Testis (tissue), 5 donors: ENCODE measurements at places on chromosomes 3 and 15. TPM values are rescaled to one million over a fixed set of nuclear protein-coding genes. Genes with fewer than 3 reads are reported as not detected.

GRCh38 chr15:99431661-99432091, 134.1 kb upstream of the MEF2A start:
- H3K4me1 ChIP-seq = peaks cover 13% of the 10 kb centered on the region
- no peak overlapping the region for H3K4me3 ChIP-seq
- no peaks in the 10 kb centered on the region for H3K27me3 ChIP-seq
- no peak overlapping the region for H3K27ac ChIP-seq
- no peaks in the 10 kb centered on the region for H3K36me3 ChIP-seq

GRCh38 chr15:69509131-69509530, 56.5 kb downstream of the RPLP1 start:
- no peak overlapping the region for H3K4me3 ChIP-seq
- no peak overlapping the region for H3K27ac ChIP-seq

- H3K4me3 ChIP-seq = peak overlapping the region; percentile 22
- peak overlapping the region; percentile 60 for H3K27ac ChIP-seq
- H3K4me1 ChIP-seq = peaks cover 3% of the 10 kb centered on the region
- no peak for DNase-seq
Observed at GRCh38 chr15:61205346-61205921, 23.7 kb downstream of the RORA start.

GRCh38 chr15:32636410-32636809, 5.1 kb upstream of the SCG5 start:
- DNase-seq = no peak
- H3K4me1 ChIP-seq = no peaks in the 10 kb centered on the region
- H3K36me3 ChIP-seq = no peaks in the 10 kb centered on the region
- H3K27ac ChIP-seq = no peak overlapping the region
- H3K4me3 ChIP-seq = no peak overlapping the region

DNA sequence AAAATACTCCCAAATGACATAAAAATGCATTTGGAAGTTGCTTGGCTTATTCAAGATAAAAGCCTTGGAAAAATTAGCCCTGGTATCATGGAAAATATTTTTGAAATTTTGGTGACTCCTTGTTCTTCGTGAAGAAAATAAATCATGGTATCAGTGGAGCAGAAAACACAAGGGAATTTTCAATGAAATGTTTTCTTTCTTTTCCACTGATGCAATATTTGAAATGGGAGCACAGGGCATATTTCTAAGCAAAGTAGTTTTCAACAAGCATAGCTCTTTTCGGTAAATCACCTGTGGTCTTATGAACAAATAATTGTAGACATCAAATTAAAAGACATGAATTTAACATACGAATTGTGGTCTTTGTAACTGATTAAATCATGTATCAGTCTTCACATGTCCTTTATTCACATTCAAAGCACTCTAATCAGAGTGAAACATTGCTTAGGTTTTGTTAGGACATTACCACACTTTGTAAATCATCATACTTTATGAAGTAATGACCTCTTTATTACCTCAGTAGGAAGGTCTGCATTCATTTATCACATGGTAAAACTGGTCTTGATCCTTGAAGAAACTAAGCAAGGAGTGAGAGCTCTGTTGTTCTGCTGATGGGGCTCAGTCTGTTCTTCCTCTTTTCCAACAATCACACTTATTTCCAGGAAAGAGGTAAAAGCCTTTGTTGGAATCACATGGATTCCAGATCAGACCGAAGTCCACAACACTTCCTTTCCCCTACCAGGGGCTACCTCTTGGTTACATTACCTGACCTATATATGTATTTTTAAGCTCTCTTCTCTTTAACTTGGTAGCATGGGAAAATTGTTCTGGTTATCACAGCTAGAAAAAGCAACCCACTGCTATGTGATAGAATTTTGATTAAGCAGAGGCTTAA, 413.5 kb upstream of the THBS1 start:
- no peak overlapping the region for H3K4me3 ChIP-seq
- DNase-seq = no peak
- H3K4me1 ChIP-seq = peaks cover 4% of the 10 kb centered on the region
- no peak overlapping the region for H3K27ac ChIP-seq

The RASGRF1 gene
- 3.1 TPM for total RNA-seq

The LOXL1 gene
- total RNA-seq = 14.9 TPM

DNA sequence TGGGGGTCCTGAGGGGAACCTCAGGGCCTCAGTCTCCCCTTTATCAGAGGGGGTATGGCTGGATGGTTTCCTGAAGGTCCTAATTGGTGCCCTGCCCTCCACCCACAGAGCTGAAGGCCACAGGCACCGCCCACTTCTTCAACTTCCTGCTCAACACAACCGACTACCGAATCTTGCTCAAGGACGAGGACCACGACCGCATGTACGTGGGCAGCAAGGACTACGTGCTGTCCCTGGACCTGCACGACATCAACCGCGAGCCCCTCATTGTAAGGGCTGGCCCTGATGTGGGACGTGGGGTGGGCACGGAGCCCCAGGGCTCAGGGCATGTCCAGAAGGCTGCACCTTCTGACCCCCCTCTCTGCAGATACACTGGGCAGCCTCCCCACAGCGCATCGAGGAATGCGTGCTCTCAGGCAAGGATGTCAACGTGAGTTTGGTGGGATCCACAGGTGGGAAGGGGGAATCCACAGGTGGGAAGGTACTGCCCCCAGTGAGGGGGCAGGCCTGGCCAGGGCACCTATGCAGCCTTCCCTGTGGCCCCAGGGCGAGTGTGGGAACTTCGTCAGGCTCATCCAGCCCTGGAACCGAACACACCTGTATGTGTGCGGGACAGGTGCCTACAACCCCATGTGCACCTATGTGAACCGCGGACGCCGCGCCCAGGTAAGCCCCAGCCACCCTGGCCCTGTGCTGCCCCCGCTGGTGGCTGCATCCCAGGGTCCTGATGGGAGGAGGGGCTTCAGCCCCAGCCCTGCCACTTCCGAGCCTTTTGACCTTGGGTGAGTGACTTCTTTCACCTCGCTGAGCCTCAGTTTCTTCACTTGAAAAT, 17.5 kb upstream of the GNAT1 start:
- H3K27me3 ChIP-seq = no peaks in the 10 kb centered on the region
- no peak overlapping the region for H3K27ac ChIP-seq
- DNase-seq = no peak
- no peaks in the 10 kb centered on the region for H3K36me3 ChIP-seq
- no peak overlapping the region for H3K4me3 ChIP-seq

The RAD51 gene
- total RNA-seq = 16.9 TPM

DNA sequence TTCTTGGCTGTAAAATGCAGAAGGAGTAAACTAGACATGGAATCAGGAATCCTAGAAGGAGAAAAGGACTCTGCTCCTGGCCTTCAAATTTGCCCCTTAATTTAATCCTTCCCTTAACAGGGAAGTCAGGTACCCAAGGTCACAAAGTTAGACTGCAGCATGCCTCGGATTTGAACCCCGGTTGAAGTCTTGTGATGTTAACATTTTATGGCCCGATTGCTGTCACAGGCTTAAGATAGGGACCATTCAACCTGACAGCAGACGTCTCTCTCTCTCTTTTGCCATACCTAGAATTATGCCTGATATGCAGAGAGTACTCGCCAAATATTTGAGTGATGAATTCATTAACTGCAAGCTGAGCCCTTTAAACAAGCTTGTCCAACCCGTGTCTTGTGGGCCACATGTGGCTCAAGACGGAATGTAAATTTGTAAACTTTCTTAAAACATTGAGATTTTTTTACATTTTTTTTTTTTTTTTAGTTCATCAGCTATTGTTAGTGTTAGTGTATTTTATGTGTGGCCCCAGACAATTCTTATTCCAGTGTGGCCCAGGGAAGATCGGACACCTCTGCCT, 217.2 kb downstream of the THSD4 start:
- H3K27ac ChIP-seq = no peak overlapping the region
- H3K4me3 ChIP-seq = no peak overlapping the region
- no peaks in the 10 kb centered on the region for H3K36me3 ChIP-seq
- no peaks in the 10 kb centered on the region for H3K27me3 ChIP-seq
- DNase-seq = no peak

GRCh38 chr3:2910997-2911396, 199.2 kb downstream of the IL5RA start:
- no peaks in the 10 kb centered on the region for H3K4me1 ChIP-seq
- no peaks in the 10 kb centered on the region for H3K36me3 ChIP-seq
- no peak overlapping the region for H3K4me3 ChIP-seq
- H3K27ac ChIP-seq = no peak overlapping the region
- DNase-seq = no peak

The C15orf62 gene
- 0.24 TPM for total RNA-seq

The RBMS3 gene
- 36.2 TPM for total RNA-seq

The SMCO1 gene
- total RNA-seq = 0.24 TPM

DNA sequence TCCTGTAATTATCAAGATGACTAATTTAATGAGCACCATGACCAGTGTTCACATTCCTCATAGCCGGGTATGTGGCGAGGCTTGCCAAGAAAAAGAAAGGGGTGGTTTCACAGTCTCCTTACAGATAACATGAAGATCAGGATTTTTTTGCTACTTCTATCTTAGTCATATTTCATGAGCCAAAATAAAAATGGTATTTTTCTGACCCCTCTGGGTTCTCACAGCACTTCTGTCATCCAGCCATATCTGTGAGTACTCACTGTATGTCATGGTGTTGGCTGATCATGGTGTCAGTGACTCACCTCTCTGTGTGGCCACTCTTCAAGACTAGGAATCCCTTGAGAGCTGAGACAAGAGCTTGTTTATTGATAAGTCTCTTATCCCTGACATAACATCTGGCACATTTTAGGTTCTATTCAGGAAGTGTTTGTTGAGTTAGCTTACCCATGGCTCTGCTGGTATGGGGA, 130.5 kb upstream of the LMCD1 start:
- H3K4me3 ChIP-seq = no peak overlapping the region
- H3K4me1 ChIP-seq = peaks cover 18% of the 10 kb centered on the region
- DNase-seq = no peak
- no peak overlapping the region for H3K27ac ChIP-seq

The ZNF80 gene
- 0.47 TPM for total RNA-seq

The AGTR1 gene
- total RNA-seq = 7.6 TPM

- no peaks in the 10 kb centered on the region for H3K27me3 ChIP-seq
- H3K4me1 ChIP-seq = peaks cover 24% of the 10 kb centered on the region
- no peaks in the 10 kb centered on the region for H3K36me3 ChIP-seq
- DNase-seq = no peak
- H3K27ac ChIP-seq = no peak overlapping the region
- H3K4me3 ChIP-seq = no peak overlapping the region
Observed at GRCh38 chr15:41511899-41512369, 1.7 kb downstream of the LTK start.

GRCh38 chr3:120324190-120324589, 25.0 kb downstream of the LRRC58 start:
- H3K36me3 ChIP-seq = no peaks in the 10 kb centered on the region
- no peak overlapping the region for H3K27ac ChIP-seq
- H3K4me3 ChIP-seq = no peak overlapping the region
- no peaks in the 10 kb centered on the region for H3K4me1 ChIP-seq

DNA sequence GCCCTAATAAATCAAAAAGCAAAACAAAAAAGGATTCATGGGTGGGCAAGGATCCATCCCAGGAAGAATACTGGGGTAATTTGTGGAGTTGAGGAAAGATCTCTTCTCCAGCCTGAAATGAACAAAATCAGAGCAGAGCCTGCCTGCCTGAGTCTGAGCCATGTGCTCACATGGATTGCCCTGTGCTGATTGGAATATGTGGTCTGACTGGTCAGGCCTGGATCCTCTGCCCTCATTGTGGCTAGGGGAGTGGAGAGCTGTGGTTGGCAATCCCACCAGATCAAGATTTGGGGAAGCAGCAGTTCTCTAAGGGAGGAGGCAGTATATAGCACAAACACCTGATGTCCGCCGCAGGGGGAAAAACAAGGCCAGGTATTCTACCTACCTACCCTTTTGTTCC, 6.8 kb upstream of the NUDT16 start:
- H3K27me3 ChIP-seq = no peaks in the 10 kb centered on the region
- no peak overlapping the region for H3K27ac ChIP-seq

The SIDT1 gene
- 5.9 TPM for total RNA-seq
